ENCODE measurements at places on chromosomes 11 and 22.

- DNase-seq = no peak
Observed at GRCh38 chr11:66365166-66365565, 6.4 kb downstream of the SLC29A2 start.

GRCh38 chr11:75632962-75633361 is 35.9 kb downstream of the MAP6 start:
- DNase-seq = no peak

GRCh38 chr11:68081691-68082090 is 39.5 kb downstream of the CHKA start:
- DNase-seq = no peak

- no peak for DNase-seq
Observed at GRCh38 chr11:134124660-134125451, 56.0 kb downstream of the JAM3 start.

GRCh38 chr11:48011102-48011797 is 30.9 kb downstream of the PTPRJ start:
- DNase-seq = no peak

- DNase-seq = no peak
Observed at GRCh38 chr11:71156301-71156700, 96.1 kb downstream of the SHANK2 start.

- no peak for DNase-seq
Observed at GRCh38 chr11:27234043-27234668, 128.9 kb downstream of the CCDC34 start.

GRCh38 chr11:69290806-69291205 is 3.1 kb upstream of the MYEOV start:
- no peak for DNase-seq

DNA sequence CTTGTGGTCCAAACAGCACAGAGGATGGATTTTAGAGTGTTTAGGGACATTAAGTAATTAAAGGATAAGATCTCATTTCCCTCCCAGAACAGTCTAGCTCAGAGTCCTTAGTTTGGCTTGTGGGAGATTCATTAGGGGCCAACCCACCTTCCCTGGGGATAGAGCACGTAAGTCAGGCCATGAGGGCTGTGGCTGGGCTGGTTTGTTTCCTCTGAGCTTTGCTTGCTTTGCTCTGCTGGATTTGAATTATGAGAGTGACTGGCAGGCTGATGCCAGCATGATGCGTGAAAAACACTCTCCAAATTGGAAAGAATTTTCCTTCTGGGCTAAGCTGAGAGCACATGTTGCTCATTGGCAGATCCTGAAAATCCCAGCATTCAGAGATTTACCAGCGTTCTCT is 84.7 kb upstream of the HEPHL1 start:
- no peak for DNase-seq

DNA sequence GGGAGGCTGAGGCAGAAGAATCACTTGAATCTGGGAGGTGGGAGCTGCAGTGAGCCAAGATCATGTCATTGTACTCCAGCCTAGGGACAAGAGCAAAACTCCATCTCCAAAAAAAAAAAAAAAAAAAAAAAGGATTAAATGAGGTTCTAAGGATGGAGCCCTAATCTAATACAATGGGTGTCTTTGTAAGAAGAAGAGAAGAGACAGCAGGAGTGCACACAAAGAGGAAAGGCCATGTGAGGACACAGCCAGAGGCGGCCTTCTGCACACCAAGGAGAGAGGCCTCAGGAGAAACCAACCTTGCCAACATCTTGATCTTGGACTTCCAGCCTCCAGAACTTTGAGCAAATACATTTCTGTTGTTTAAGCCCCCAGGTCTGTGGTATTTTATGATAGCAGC is 66.6 kb upstream of the CECR2 start:
- DNase-seq = no peak

DNA sequence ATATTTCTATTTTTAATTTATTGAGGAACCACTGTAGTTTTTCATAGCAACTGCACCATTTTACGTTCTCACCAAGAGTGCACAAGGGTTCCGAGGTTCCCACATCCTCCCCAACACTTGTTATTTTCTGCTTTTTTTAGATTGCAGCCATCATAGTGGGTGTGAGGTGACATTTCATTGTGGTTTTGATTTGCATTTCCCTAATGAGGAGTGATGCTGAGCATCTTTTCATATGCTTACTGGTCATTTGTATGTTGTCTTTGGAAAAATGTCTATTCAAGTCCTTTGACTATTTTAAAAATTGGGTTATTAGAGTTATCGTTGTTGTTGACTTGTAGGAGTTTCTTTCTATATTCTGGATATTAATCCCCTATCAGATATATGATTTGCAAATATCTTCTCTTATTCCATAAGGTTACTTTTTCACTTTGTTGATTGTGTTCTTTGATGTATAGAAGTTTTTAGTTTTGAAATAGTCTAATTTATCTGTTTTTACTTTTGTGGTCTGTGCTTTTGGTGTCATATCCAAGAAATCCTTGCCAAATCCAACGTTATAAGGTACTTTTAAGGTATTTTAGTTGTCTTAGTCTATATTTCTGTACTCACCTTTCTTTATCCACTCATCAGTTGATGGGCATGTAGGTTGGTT is 9.0 kb downstream of the NEAT1 start:
- no peak for DNase-seq

- no peak for DNase-seq
Observed at GRCh38 chr22:44133161-44133560, 47.6 kb upstream of the PARVG start.

- no peak for DNase-seq
Observed at GRCh38 chr22:17264321-17265052, 45.3 kb upstream of the ADA2 start.

- no peak for DNase-seq
Observed at GRCh38 chr11:10598816-10599215, 30.4 kb upstream of the LYVE1 start.

- no peak for DNase-seq
Observed at GRCh38 chr22:30773919-30774318, 79.2 kb downstream of the OSBP2 start.

DNA sequence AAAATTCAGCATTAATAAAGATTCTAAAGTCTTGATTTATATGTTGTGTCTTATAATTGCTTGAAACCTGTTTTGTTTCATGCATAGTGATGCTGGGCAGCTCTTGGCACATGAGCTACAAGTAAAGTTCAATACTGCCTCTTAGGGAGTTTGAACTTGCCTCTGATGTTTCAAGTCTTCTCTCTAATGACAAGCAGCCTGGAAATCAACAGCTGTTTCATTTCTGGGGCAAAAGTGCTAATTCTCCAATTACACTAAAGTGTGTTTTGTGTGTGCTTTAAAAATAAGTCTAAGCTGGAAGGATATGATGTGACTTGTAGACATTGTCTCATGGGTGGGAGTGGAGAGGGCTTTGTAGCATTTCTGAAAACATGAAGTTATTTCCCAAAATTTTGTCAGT is 23.7 kb upstream of the SESN3 start:
- DNase-seq = no peak

Measured in stimulated activated CD8-positive, alpha-beta memory T cell treated with anti-CD3 and anti-CD28 coated beads, Interleukin-2, amount 100 ng/mL, for 1 hour (primary cell).